ENCODE measurements at places on chromosomes 1 and 21.

GRCh38 chr1:228776449-228776848 is 41.2 kb downstream of the RHOU start:
- DNase-seq, result no peak

DNA sequence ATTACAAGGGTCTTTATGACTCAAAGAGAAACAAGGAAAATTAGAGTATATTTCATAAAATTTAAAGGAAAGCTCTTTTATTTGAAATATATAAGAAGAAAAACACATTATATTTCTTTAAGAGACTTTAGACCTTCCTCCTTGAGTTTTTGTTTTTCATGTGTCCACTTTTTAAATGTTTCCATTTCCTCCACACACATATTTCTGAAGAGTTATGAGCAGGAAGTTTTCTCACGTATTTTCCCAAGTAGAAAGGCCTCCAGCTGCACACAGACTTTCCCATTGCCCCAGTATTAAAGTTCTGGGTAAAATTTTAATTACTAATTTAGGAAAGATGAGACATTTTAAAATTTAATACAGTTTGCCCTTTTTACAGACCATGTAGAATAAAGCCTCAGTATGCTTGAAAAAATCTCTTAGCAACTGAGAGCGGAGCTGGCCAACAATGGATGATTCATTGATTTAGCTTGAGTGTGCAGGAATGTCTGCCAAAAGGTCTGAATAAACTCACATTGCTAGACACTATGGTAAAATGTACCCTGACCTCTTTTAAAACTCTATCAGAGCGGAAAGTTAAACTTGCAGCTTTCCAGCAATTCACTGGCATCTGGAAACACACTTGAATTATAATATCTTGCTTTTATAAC is 57.9 kb downstream of the DDAH1 start:
- DNase-seq, result no peak

- no peak for DNase-seq
Measured at GRCh38 chr1:12615159-12615864, 2.7 kb downstream of the DHRS3 start.

DNA sequence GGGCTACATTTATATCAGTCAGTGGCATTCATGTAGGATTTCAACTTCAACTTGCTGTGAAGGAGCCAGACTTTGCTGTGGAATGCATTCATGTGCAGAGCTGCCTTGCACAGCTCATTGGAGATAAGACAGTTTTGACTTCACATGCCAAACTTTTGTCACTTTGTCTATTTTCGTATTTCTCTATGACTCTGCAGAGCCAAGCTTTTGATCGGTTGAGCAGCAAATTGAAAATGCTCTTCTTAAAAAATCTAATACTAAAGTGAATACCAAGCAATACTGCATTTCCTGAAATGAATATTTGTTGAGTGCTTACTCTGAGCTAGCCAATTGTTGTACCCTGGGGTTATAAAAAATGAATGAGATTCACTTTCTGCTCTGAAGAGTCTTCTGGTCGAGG is 388.7 kb downstream of the ST6GALNAC3 start:
- no peak for DNase-seq
